B cell (primary cell): ENCODE measurements at places on chromosomes 16 and 17. TPM values are rescaled to one million over a fixed set of nuclear protein-coding genes. Genes with fewer than 3 reads are reported as not detected.

GRCh38 chr17:44924107-44924544, 8.8 kb upstream of the GFAP start:
- no peak for DNase-seq

GRCh38 chr16:50610331-50611262, 62.4 kb downstream of the NKD1 start:
- DNase-seq, result no peak

- DNase-seq, result no peak
These were observed 43.2 kb downstream of the CRISPLD2 start for GRCh38 chr16:84862804-84863480.

- DNase-seq, result peak; percentile 67
These were observed 787 bp downstream of the LHX1 start for GRCh38 chr17:36937959-36938565.

GRCh38 chr17:50848039-50848438, 12.7 kb downstream of the WFIKKN2 start:
- DNase-seq, result no peak

Gene TEX19
- not detected in 2 replicates for polyA plus RNA-seq

- DNase-seq, result no peak
These were observed 243 bp downstream of the RND2 start for GRCh38 chr17:43025290-43025657.

GRCh38 chr17:81142301-81143199, 22.8 kb upstream of the PVALEF start:
- DNase-seq, result peak; percentile 79

Gene SEPTIN12
- polyA plus RNA-seq, result 0.07 TPM in 1 of 2 replicates, not detected in the other

DNA sequence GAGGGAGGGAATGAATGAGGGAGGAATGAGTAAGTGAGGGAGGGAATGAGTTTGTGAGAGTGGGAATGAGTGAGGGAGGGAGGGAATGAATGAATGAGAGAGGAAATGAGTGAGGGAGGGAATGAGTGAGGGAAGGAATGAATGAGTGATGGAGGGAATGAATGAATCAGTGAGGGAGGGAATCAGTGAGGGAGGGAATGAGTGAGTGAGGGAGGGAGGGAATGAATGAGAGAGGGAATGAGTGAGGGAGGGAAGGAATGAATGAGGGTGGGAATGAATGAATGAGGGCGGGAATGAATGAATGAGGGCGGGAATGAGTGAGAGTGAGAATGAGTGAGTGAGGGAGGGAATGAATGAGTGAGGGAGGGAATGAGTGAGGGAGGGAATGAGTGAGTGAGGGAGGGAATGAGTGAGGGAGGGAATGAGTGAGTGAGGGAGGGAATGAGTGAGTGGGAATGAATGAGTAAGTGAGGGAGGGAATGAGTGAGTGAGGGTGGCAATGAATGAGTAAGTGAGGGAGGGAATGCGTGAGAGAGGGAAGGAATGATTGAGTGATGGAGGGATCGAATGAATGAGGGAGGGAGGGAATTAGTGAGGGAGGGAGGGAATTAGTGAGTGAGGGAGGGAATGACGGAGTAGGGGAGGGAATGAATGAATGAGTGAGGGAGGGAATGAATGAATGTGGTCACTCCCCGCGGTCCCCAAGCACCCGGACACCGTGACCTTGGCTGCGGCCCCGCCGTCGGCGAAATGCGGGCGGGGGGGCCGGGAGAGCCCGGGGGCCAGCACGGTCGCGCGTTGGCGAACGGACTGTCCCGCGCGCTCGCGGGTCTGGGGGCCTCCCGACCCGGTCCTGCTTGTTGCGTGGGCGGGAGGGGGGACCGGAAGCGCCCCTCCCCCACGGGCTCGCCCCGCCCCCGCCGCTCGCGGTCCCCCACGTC, 1.1 kb upstream of the UBE2I start:
- no peak for DNase-seq

- DNase-seq, result no peak
These were observed 85.1 kb downstream of the RGS9 start for GRCh38 chr17:65222214-65222738.

- DNase-seq, result peak; percentile 81
These were observed 33.3 kb downstream of the JPH3 start for GRCh38 chr16:87635541-87636049.

- no peak for DNase-seq
These were observed 67.8 kb downstream of the BMERB1 start for GRCh38 chr16:15502041-15502725.

- DNase-seq, result peak; percentile 89
These were observed 6.7 kb downstream of the CCDC57 start for GRCh38 chr17:82205720-82206508.

- DNase-seq, result no peak
These were observed 47.8 kb downstream of the CREBBP start for GRCh38 chr16:3832668-3833067.

- peak; percentile 97 for DNase-seq
These were observed 138.5 kb upstream of the CORO6 start for GRCh38 chr17:29761040-29761761.

DNA sequence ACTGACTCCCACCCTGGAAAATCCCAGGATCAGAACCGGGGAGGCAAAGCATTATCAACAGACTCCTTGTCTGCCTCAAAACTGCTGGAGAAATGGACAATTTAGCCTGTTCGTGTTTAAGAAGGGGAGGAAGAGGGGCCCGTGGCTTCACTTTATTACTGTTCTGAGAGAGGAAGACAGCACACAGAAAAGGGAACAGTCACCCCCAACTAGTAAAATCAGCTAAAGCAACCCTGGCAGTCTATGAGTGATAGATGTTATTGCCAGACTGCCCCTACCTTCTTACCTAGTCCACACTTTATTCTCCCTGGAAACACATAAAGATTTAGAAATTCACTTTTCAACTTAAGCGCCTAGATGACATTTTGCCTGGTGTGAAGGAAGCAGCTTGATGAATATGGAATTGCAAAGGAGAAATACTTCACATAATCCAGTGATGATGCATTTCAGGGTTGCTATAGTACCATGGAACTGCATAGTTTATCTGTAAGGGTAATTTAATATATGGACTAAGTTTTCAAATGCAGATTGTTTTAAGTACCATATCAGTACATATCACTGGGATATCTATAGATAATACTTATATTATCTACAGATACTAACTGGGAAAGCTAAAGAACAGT, 36.9 kb upstream of the TRAP1 start:
- no peak for DNase-seq

Gene TNRC6A
- polyA plus RNA-seq, result 44.1 and 79.3 TPM in 2 replicates

- no peak for DNase-seq
These were observed 4.2 kb upstream of the MAP3K14 start for GRCh38 chr17:45320931-45321461.

DNA sequence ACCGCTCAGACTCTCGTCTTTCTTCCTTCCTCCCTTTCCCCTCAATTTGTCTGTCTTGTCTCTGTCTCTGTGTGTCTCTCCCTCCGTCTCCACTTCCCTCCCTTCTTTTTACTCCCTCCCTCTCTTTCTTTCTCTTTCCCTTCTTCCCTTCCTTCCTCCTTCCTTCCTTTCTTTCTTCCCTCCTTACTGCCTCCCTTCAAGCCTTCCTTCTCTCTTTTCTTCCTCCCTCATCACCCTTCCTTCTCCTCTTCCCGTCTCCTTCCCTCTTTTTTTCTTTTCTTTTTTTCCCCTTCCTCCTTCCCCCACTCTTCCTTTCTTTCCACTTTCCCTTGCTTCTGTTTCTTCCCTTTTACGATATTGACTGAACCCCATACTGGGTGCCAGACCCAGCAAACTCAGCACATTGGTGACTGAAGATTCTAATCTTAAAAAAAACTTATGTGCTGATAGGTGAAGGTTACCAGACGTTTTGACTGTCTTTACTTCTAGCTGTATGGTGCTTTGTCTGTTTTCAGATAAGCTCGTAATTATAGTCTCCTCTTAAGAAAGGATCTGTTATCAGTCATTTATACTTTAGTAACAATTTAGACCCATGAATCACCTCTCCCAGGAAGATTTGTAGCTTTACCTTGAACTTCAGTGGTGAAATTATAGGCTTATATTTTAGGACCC, 481 bp upstream of the BRD7 start:
- DNase-seq, result no peak

- DNase-seq, result no peak
These were observed 22.3 kb downstream of the SRP68 start for GRCh38 chr17:76049836-76050537.

Gene USP6
- 0.14 and 0.36 TPM in 2 replicates for polyA plus RNA-seq

DNA sequence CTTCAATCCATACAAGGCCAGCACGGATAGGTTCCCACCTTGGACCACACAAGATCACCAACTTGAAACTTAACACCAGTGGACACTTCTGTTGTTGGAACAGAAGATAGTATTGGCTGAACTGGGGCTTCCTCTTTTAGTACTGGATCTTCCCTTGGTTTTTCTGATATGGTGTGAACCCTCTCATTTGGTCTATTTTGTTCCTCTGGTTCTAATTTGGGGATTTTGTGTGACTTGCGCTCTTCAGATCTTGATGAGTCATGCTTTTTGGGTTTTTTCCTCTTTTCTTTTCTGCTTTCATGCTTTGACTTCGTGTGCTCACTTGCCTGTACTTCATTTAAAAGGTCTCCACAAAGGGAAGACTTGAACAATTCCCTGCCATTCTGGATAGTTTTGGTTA, 39.0 kb downstream of the SOST start:
- no peak for DNase-seq

Gene TBC1D3I
- 0.19 and 0.46 TPM in 2 replicates for polyA plus RNA-seq
